Stomach (tissue), 19 donors: ENCODE measurements at places on chromosomes 5 and 9. TPM values are rescaled to one million over a fixed set of nuclear protein-coding genes. Genes with fewer than 3 reads are reported as not detected.
A peak's percentile ranks its signal among the peaks of the same experiment; 100 is the strongest.

PCDHB9 gene
- 0.14 TPM for total RNA-seq

LPAR1 gene
- 16.1 TPM for total RNA-seq

TLR4 gene
- 24.8 TPM for total RNA-seq

IFNK gene
- not detected for total RNA-seq

FAM151B gene
- total RNA-seq, result 14.7 TPM

PCDHGA9 gene
- total RNA-seq, result not detected

DNA sequence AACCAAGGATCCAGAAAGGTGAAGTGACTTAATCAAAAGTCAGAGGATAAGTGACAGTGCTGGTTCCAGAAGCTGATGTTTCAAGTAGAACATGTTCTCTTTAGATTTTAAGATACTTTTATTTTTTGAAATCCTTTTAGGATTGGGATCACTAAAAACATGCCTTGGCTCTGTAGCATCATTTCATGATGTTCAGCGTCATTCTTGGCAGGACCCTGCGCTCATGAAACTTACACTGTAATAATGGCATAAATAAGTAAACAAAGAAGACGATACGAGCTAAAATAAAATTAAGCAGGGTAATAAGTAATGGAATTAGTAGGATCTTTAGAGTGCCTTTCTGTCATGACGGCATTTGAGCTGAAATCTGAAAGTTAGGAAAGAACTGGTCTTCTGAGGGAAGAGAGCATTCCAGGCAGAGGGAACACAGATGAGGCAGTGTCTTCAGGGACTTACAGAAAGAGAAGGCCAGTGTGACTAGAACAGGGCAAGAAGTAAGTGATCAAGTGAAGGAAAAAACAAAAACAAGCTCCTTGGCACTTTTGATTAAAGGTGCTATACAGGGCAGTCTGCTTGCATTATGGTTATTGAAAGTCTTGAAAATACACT lies 19.9 kb downstream of the CTNNA1 start:
- peaks cover 22% of the 10 kb centered on the region for H3K4me1 ChIP-seq
- H3K27me3 ChIP-seq, result no peaks in the 10 kb centered on the region
- H3K36me3 ChIP-seq, result peaks cover 6% of the 10 kb centered on the region
- no peak overlapping the region for H3K27ac ChIP-seq

GRCh38 chr9:126157423-126157822 lies 169.2 kb upstream of the MVB12B start:
- peak; percentile 2 for DNase-seq
- no peaks in the 10 kb centered on the region for H3K4me1 ChIP-seq
- H3K27ac ChIP-seq, result no peak overlapping the region
- no peak overlapping the region for H3K4me3 ChIP-seq
- no peaks in the 10 kb centered on the region for H3K27me3 ChIP-seq
- H3K36me3 ChIP-seq, result no peaks in the 10 kb centered on the region

DNA sequence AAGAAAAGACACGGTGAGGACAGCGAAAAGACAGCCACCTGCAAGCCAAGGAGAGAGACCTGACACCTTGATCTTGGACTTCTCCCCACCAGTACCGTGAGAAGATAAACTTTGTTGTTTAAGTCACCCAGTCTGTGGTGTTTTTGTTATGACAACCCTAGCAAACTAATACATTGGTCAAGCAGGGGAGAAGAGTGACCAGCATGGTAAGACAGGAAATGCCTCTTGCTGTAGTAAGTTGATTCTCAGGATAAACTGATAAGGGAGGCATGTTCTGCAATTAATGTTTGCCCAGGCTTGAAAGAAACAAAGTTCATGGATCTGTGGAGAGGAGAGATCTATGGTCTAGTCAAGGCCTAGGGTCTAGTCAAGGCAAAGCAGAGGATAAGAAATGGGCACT lies 801.2 kb downstream of the MAT2B start:
- no peak for DNase-seq
- H3K27ac ChIP-seq, result no peak overlapping the region
- H3K36me3 ChIP-seq, result no peaks in the 10 kb centered on the region
- H3K27me3 ChIP-seq, result no peaks in the 10 kb centered on the region

GRCh38 chr5:95731571-95732554 lies 727 bp downstream of the RHOBTB3 start:
- peak overlapping the region; percentile 78 for H3K4me3 ChIP-seq
- DNase-seq, result peak; percentile 79
- no peaks in the 10 kb centered on the region for H3K27me3 ChIP-seq
- H3K4me1 ChIP-seq, result peaks cover 24% of the 10 kb centered on the region
- no peaks in the 10 kb centered on the region for H3K36me3 ChIP-seq

- no peaks in the 10 kb centered on the region for H3K4me1 ChIP-seq
- no peaks in the 10 kb centered on the region for H3K27me3 ChIP-seq
- no peak overlapping the region for H3K4me3 ChIP-seq
- no peak overlapping the region for H3K27ac ChIP-seq
- H3K36me3 ChIP-seq, result no peaks in the 10 kb centered on the region
- DNase-seq, result no peak
These were observed 143.7 kb upstream of the TNC start for GRCh38 chr9:115261656-115262081.

GRCh38 chr5:82676661-82677060 lies 398.5 kb upstream of the RPS23 start:
- no peak overlapping the region for H3K4me3 ChIP-seq
- H3K36me3 ChIP-seq, result no peaks in the 10 kb centered on the region
- DNase-seq, result no peak
- H3K27ac ChIP-seq, result no peak overlapping the region

DNA sequence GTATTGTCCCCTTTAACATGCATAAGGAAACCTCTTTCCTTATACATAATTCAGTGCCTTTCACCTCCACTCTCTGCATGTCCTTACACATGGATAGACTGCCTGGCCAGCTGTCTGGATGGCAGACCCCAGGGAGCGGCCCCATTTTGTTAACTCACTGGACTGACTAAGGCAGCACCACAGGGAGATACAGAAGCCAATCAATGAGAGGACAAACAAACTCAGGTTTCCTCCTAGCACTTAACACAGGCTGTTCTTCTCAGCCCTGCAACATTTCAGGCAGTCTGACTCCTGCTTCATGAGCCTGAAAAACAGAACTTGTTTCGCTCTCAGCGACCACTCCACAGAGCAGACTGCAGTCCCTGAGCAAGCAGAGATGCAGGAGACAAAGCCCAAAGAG lies 135.4 kb upstream of the RASEF start:
- no peaks in the 10 kb centered on the region for H3K36me3 ChIP-seq
- no peaks in the 10 kb centered on the region for H3K4me1 ChIP-seq
- DNase-seq, result no peak
- H3K27me3 ChIP-seq, result no peaks in the 10 kb centered on the region
- no peak overlapping the region for H3K27ac ChIP-seq

GRCh38 chr5:111498346-111498745 lies 14.0 kb downstream of the STARD4 start:
- no peaks in the 10 kb centered on the region for H3K4me1 ChIP-seq
- H3K36me3 ChIP-seq, result no peaks in the 10 kb centered on the region
- no peak overlapping the region for H3K4me3 ChIP-seq
- no peak overlapping the region for H3K27ac ChIP-seq
- DNase-seq, result no peak
- no peaks in the 10 kb centered on the region for H3K27me3 ChIP-seq

- H3K27ac ChIP-seq, result no peak overlapping the region
- no peak overlapping the region for H3K4me3 ChIP-seq
- H3K4me1 ChIP-seq, result peaks cover 46% of the 10 kb centered on the region
- H3K27me3 ChIP-seq, result peaks cover 100% of the 10 kb centered on the region
These were observed 10.5 kb downstream of the LHX6 start for GRCh38 chr9:122218071-122218934.

DNA sequence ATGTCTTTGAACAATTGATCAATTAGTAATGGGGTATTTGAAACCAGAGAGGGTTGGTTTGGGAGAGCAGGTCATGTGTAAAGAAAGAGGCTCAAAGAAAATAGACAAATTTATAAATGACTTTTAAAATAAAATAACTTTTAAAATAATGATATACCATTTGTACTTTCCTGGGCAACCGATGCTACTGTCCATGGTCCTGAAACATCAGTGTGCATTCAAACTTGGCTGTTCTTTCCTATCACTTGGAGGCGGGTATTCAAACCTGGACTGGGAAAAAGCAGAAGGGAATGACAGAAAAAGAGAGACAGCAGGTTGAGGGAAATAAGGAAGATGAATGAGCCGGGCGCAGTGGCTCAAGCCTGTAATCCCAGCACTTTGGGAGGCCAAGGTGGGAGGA lies 1446.4 kb upstream of the WWC1 start:
- no peaks in the 10 kb centered on the region for H3K4me1 ChIP-seq
- no peaks in the 10 kb centered on the region for H3K36me3 ChIP-seq
- DNase-seq, result no peak
- no peaks in the 10 kb centered on the region for H3K27me3 ChIP-seq
- H3K27ac ChIP-seq, result no peak overlapping the region
- no peak overlapping the region for H3K4me3 ChIP-seq

- H3K27me3 ChIP-seq, result no peaks in the 10 kb centered on the region
- H3K4me1 ChIP-seq, result peaks cover 4% of the 10 kb centered on the region
- no peak overlapping the region for H3K27ac ChIP-seq
- peaks cover 11% of the 10 kb centered on the region for H3K36me3 ChIP-seq
These were observed 57.2 kb downstream of the WDR70 start for GRCh38 chr5:37436146-37436934.

- no peaks in the 10 kb centered on the region for H3K36me3 ChIP-seq
- DNase-seq, result peak; percentile 4
- peak overlapping the region; percentile 80 for H3K27ac ChIP-seq
- H3K27me3 ChIP-seq, result no peaks in the 10 kb centered on the region
These were observed 40.6 kb downstream of the SH3PXD2B start for GRCh38 chr5:172413601-172414171.

GRCh38 chr9:112680731-112681402 lies 37.0 kb downstream of the INIP start:
- H3K4me1 ChIP-seq, result no peaks in the 10 kb centered on the region
- H3K27me3 ChIP-seq, result no peaks in the 10 kb centered on the region
- no peak for DNase-seq
- H3K4me3 ChIP-seq, result no peak overlapping the region
